HepG2 (cell line): ENCODE measurements at places on chromosomes 11 and 22. TPM values are rescaled to one million over a fixed set of nuclear protein-coding genes. Genes with fewer than 3 reads are reported as not detected.

GRCh38 chr11:105215528-105215927, 76.0 kb upstream of the CARD18 start:
- no peaks in the 10 kb centered on the region for H3K36me3 ChIP-seq
- no peak overlapping the region for H3K27ac ChIP-seq
- H3K27me3 ChIP-seq = no peaks in the 10 kb centered on the region
- no peak overlapping the region for H3K4me3 ChIP-seq
- DNase-seq = no peak
- H3K4me1 ChIP-seq = no peaks in the 10 kb centered on the region

DNA sequence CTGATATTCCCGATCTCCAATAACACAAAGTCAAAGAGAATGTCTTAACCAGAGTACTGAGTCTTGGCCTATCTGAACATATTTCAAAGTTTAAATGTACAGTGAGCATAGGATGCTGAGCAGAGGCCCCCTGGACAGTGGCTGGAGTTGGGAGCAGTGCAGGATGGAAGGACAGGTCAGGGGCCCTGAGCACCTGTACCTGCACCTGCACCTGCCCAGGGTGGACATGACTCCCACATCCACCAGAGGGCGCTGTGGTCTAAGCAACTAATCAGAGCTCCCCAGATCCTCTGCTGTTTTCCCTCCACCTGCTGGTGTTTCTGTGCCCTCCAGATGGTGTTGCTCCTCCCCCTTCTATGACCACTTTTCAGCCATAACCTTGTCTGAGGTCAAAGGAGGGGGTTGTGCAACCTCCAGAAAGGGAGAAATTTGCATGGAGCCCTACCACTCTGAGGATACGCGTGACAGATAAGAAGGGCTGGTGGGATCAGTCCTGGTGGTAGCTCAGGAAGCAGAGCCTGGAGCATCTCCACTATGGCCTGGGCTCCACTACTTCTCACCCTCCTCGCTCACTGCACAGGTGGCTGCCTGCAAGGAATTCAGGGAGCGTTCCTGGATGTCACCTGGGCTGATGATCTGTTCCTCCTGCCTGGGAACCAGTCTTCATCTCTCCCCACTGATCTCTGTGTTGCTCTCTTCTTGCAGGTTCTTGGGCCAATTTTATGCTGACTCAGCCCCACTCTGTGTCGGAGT, 49.1 kb upstream of the VPREB1 start:
- H3K4me1 ChIP-seq = no peaks in the 10 kb centered on the region

DNA sequence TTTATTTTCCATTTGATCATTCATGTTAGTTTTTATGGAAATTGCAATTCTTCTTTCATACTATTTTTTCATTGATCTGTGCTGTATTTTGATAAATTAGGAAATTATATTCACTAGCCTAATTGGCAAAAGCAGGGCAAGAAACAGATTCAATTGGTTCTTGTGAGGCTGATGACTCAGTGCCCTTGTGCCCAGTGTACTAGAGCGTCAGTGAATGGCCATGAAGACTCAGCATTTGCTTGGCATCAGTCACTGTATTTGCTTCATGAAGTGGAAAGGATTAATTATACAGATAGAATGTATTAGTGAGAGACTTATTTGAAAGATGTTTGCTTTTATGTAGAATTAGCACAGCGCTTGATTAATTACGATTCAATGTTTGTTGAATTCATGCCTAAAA, 31.8 kb downstream of the MRGPRX1 start:
- peaks cover 40% of the 10 kb centered on the region for H3K27me3 ChIP-seq
- H3K27ac ChIP-seq = no peak overlapping the region
- no peaks in the 10 kb centered on the region for H3K36me3 ChIP-seq
- H3K4me1 ChIP-seq = no peaks in the 10 kb centered on the region
- H3K4me3 ChIP-seq = no peak overlapping the region

DNA sequence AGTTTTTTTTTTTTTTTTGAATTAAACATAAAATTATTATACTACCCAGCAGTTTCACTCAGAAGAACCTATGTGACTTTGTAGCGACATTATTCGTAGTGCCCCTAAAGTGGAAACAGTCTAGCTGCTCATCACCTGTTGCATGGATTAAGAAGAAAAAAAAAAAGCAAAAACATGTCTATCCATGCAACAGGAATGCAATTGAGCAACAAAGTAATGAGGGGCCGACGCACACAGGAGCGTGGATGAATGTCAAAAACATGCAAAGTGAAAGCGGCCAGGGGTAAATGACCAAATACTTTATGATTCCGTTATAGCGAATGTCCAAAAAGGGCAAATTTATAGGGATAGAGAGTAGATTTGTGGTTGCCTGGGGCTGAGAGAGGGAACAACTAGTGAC, 16.3 kb downstream of the MYO18B start:
- no peak overlapping the region for H3K27ac ChIP-seq
- peaks cover 34% of the 10 kb centered on the region for H3K4me1 ChIP-seq
- H3K4me3 ChIP-seq = no peak overlapping the region
- H3K36me3 ChIP-seq = no peaks in the 10 kb centered on the region

DNA sequence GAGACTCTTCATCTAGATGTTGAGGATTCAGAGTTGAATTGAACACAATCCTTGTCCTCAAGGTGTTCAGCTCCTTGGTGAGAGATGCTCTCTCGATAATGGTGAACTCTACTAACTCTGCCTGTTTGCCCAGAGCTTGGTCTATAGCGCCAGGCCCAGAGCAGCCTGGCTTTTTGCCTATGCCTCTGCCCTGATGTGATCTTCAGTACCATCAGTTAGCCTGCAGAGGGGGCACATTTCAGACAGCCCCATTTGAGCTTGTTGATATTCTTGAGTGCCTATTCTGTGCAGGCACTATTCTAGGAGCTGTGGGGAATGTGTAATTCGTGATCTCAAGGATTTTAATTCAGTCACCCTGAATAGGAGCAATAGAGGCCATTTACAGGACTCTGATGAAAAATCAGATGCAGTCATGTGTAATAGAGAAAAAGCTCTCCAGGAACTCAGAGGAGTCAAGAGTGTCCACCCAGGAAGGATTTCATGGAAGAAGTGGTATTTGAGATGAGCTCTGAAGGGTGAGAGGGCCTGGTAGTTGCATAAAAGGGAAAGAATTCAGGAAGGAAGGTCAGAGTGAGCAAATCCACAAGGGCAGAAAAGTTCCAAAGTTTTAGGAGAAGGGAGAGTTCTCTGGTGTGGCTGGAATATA, 19.3 kb downstream of the GTPBP1 start:
- peaks cover 37% of the 10 kb centered on the region for H3K36me3 ChIP-seq
- no peak overlapping the region for H3K4me3 ChIP-seq
- DNase-seq = peak; percentile 58
- peaks cover 22% of the 10 kb centered on the region for H3K4me1 ChIP-seq
- no peaks in the 10 kb centered on the region for H3K27me3 ChIP-seq
- no peak overlapping the region for H3K27ac ChIP-seq

DNA sequence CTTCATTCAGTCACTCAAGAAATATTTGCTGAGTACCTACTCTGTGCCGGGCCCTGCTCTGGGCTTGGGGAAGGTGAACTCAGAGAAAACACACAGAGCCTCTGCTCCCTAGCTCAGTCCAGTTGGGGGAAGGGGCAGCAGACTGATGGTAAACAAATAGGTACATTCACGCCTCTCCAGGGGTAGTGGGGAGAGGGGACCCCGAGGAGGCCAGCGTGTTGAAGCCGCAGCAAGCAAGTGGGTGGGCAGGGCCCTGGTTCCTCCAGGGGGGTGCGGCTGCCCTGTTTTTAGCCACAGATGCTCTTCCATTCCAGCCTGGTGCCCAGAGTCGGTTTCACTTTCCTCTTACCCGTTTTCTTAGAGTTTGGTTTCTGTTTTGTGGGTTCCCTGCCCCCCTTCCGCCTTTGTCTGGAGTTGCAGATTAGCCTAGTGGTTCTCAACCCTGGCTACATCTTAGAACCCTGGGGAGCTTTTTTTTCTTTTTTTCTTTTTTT, 8.7 kb downstream of the DRAP1 start:
- H3K36me3 ChIP-seq = no peaks in the 10 kb centered on the region
- DNase-seq = no peak
- H3K27me3 ChIP-seq = no peaks in the 10 kb centered on the region
- no peak overlapping the region for H3K27ac ChIP-seq

DNA sequence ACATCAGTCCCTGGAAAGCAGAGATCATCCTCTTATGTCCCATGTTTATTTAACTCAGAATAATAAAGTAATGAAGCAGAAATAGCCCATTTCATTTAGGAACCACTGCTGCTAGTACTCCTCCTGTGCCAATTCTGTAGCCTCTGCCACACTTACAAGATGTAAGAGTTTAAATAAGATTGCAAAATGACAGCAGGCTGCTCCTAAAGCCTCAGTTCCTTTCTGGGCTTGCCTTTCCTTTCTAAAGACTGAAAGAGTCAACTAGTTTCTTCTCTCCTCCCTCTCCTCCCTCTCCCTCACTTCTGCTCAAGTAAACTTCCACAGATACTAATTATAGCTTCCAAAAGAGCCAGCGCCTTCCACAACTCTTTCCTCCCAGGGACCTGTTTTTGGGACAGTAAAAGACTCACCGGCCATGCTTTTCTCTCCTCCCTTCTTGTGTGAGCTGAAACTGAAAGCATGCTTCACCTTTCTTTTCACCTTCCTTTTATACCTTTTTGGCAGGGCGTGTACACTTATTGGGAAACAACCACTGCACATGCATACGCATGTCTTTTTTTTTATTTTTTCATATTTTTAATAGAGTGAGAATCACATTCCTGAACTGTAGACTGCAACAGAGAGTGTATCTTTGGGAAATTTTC, 26.1 kb upstream of the CARD16 start:
- DNase-seq = no peak
- H3K27me3 ChIP-seq = no peaks in the 10 kb centered on the region; the same call in 1 of the 2 replicates
- H3K4me1 ChIP-seq = no peaks in the 10 kb centered on the region
- H3K36me3 ChIP-seq = no peaks in the 10 kb centered on the region

DNA sequence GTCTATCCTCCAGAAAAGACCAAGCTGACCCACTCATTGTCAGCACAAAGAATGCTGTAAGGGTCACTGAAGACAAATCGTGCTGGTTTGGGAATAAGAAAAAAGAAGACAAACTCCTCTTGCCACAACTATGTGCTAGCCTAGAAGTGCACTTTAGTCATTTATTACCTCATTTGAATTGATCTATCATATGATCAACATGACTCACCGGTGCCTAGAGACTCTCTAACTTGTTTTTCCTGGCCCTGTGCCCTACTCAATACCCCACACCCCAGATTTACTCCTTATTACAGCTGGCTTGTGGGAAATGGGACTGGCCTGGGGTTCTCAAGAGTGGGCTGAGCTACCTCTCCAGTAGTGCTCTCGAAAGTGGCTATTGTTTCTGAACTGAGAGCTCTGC, 35.9 kb upstream of the HORMAD2 start:
- no peaks in the 10 kb centered on the region for H3K36me3 ChIP-seq
- peak; percentile 34 for DNase-seq
- H3K27me3 ChIP-seq = peaks cover 3% of the 10 kb centered on the region
- no peak overlapping the region for H3K27ac ChIP-seq
- H3K4me1 ChIP-seq = peaks cover 15% of the 10 kb centered on the region
- H3K4me3 ChIP-seq = no peak overlapping the region

DNA sequence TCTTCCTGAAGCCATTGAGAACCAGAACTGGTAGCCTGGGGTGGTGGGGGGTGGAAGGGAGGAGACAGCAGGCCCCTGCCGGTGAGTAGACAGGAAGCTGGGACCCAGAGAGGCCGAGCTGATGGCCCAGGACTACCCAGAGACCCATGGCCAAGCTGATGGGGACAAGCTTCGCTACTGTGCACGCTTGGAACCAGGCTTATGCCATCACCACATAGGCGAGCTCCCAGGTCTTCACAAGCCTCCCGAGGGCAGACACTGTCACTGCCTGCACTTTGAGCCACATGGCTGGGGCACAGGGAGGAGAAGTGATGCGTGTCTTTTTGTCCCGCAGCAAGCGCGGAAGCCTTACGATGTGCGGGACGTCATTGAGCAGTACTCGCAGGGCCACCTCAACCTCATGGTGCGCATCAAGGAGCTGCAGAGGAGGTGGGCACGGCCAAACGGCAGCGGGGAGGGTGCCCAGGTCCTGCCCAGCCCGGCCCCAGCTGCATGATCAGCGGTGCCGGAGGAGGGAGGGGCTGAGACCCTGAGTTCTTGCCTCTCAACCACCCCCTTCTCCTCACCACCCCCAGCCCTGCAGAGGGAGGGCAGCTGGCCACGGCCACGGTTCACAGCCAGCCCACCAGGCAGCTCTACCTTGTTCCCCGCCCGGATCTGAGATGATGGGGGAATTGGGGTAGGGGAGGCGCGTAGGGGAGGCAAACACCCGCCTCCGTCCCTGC, 76.0 kb upstream of the KCNQ1OT1 start:
- no peak overlapping the region for H3K4me3 ChIP-seq
- peaks cover 13% of the 10 kb centered on the region; the same call in 1 of the 2 replicates for H3K27me3 ChIP-seq
- no peak overlapping the region for H3K27ac ChIP-seq
- H3K4me1 ChIP-seq = peaks cover 30% of the 10 kb centered on the region
- no peaks in the 10 kb centered on the region for H3K36me3 ChIP-seq
- no peak for DNase-seq

DNA sequence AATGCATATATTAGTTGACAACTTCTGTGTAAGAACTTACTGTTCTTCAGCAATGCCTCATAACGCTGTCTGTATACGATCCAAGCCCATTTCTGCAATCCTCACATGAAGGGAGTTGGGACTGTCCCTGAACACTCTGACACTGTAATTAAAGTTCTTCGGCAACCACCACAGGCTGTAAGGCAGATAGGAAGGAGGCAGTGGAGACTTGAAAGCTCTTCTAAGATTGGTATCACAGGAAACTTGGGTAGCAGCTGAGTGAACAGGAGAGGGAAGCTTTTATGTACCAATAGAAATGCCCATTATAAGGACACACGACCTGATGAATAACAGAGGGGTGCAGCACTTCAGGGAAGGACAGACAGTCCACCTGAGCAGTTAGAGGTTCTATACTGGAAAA, 12.0 kb upstream of the GAB2 start:
- H3K27ac ChIP-seq = no peak overlapping the region
- no peak for DNase-seq
- H3K27me3 ChIP-seq = no peaks in the 10 kb centered on the region
- H3K4me1 ChIP-seq = no peaks in the 10 kb centered on the region
- H3K36me3 ChIP-seq = peaks cover 4% of the 10 kb centered on the region; the same call in 1 of the 2 replicates
- no peak overlapping the region for H3K4me3 ChIP-seq

DNA sequence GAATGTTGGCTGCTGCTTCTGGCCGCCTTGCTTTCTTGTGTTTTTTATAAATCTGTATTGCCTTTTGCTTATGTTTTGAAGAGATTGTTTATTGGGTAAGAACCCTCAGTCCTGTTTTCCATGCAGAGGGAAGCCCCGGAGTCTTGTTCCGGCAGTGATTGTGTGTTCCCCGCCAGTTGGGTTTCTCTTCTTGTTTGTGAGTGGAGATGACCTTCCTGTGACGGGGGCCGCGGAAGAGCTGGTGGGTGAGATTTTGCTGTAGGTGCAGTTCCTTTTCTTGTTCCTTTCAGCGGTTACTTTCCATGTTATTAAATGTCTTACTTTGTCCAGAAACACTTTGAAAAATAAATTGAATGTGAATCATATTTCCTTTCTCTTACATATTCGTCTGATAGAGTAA, 8.3 kb downstream of the TBC1D22A start:
- no peaks in the 10 kb centered on the region; the same call in 1 of the 2 replicates for H3K27me3 ChIP-seq
- no peak for DNase-seq
- H3K4me1 ChIP-seq = peaks cover 31% of the 10 kb centered on the region
- H3K36me3 ChIP-seq = no peaks in the 10 kb centered on the region

HTR3B gene
- 0.05 and 0.09 TPM in 2 replicates for polyA plus RNA-seq

TPH1 gene
- 0.22 and 0.26 TPM in 2 replicates for polyA plus RNA-seq

OR8G1 gene
- not detected in 2 replicates for polyA plus RNA-seq
